ENCODE measurements at places on chromosomes 1 and 21.

GRCh38 chr21:36860736-36861594 lies 105.5 kb downstream of the HLCS start:
- no peak for DNase-seq

GRCh38 chr1:6984536-6984935 lies 199.3 kb downstream of the CAMTA1 start:
- DNase-seq = no peak

DNA sequence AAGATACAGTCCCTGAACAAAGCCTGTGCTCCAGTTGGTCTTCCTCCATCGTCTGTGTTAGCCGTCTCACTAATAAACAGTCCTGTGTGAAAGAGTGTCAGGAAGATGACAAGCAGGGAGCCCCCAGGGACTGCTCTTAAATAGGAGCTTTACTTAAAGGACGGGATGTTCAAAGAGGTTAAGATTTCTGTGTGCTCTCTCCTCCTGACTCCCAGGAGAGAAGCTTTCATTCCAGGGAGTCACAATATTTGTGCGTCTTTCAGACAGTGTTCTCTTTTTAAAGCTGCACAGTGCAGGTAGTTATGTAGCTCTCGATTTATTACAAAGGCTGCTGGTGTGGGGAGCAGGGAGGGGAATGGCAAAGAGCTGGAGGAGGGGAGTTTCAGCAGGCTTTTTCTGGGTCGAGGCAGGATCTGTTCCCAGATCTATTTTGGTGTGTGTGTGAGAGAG lies 43.5 kb downstream of the STYXL2 start:
- DNase-seq = no peak

DNA sequence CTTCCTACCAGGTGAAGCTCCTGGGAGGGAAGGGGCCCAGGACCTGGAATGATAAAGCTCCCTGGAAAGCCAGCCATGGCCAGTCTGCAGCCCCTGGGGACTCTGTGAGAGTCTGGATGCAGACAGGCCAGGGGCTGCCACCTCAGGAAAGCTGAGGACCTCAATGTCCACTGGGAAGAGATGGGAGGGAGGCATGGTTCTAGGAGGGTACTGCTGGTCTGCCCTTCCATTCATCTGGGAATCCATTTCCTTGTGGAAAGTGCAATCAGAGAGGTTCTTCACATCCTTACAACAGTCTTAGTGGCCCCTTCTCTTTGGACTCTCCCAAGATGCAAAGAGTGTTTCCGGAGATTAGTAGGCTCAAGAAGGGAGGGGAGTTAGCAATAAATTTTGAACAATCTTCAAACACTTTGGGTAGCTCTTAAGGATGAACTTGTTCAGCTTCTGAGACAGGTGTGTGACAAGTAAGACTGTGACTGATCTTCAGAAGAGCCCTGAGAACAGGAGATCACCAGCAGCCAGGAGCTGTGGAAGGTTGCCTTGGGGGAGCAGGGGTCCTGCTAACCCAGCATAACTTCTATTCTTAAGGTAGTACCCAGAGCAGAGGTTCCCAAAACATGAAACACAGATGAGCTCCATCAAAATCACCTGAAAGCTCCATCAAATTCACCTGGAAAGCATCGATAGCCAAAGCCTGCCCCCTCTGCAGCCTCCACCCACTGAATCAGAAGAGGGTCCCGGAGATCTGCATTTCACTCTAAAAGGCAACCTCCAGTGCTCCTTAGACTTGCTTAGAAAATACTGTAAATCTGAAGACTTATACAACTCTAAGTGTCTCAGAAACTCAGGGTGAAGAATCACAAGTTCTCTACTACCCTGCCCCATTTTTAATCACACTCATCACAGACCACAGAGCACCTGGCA lies 616 bp upstream of the LAX1 start:
- DNase-seq = no peak

All from Jurkat, Clone E6-1 (cell line).